DMS79 treated with DMSO at 0.1 percent for 48 hours (cell line): ENCODE measurements at places on chromosomes 4 and X.

DNA sequence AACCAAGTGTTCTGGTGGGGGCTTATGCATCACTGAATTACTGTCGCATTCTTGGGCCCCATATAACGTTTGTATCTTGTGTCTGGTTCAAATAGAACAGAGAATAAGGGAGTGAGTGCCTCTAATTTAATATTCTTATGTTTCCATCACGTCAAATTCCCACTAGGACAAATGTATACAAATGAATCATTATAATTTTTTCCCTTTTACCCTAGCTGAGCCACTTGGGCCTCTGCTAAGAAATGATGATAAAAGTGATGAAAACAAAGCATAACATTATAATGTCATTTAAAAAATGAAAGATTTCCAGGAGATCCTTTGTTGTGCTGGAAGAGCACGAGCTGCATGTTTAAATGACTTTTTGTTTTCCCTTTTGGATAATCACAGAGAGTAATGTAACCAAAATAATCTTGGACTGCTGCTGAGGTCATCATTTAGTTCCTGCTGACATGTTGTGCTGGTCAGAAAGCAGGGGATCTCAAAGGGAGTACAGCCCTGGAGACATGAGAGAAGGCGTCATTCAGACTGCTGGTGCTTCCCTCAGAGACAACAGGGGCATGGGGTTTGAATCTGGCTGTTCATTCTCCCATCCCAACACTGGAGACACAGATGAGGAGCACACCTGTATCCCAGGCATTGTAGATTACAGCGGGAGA is 105.1 kb upstream of the SCOC start:
- no peak for DNase-seq

- DNase-seq: no peak
Observed at GRCh38 chr4:55033296-55033695, 92.1 kb downstream of the KDR start.

DNA sequence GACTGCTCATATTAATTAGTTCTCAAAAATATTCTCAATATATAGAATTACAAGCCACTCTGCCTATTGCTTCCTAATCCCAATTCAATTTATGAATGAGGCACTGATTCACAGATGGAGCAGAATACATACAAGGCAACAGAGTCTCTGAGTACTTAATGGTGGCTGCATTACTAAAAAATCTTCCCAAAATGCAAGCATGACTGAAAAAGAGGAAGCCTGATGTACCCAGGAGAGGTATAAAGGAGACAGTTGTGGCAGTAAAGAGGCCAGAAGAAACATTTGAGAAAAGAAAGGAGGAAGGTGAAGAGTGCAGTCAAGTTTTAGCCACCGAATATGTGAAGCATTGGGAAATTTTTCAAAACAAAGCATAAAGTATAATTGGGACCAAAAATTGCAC is 163.2 kb upstream of the INTU start:
- DNase-seq: no peak

- no peak for DNase-seq
Observed at GRCh38 chr4:21032089-21032645, 331.9 kb downstream of the PACRGL start.

- DNase-seq: no peak
Observed at GRCh38 chr4:53208753-53209152, 157.1 kb downstream of the SCFD2 start.

GRCh38 chr4:123507376-123507775 is 110.8 kb downstream of the SPRY1 start:
- peak; percentile 28 for DNase-seq

- DNase-seq: no peak
Observed at GRCh38 chr4:100728861-100729260, 211.0 kb upstream of the EMCN start.

GRCh38 chrX:130024127-130024526 is 41.7 kb downstream of the BCORL1 start:
- DNase-seq: no peak

GRCh38 chrX:39427492-39427891 is 626.2 kb downstream of the MID1IP1 start:
- no peak for DNase-seq

GRCh38 chr4:46839128-46839527 is 69.9 kb downstream of the COX7B2 start:
- DNase-seq: no peak

DNA sequence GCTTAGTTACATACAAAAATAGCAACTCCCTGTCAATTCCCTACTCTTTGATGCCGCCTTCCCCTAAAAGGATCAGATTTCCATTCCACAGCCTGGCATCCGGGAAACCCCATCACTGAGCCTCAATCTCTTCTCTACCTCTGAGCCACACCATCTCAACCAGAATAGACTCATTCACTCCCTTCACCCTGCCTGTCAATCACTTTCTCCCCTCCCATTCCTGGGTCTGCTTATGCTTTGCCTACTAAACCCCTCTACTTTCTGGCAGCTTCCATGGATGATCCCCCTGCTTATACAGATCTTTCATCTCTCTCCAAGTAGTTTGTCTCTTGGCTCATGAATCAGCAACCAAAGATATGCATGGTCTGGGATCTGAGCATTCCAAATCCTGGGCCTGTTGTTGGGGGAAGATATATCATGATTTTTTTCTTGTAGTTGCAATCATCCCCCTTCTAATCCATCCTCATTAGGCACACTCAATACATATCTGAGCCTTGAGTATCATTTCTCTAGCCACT is 2.6 kb downstream of the AMER1 start:
- no peak for DNase-seq

- peak; percentile 28 for DNase-seq
Observed at GRCh38 chr4:1248245-1249147, at the start of gene CTBP1. CTBP1 (minus strand) TSS chr4:1249130; CDS start chr4:1241331, 7,799 bp downstream.

DNA sequence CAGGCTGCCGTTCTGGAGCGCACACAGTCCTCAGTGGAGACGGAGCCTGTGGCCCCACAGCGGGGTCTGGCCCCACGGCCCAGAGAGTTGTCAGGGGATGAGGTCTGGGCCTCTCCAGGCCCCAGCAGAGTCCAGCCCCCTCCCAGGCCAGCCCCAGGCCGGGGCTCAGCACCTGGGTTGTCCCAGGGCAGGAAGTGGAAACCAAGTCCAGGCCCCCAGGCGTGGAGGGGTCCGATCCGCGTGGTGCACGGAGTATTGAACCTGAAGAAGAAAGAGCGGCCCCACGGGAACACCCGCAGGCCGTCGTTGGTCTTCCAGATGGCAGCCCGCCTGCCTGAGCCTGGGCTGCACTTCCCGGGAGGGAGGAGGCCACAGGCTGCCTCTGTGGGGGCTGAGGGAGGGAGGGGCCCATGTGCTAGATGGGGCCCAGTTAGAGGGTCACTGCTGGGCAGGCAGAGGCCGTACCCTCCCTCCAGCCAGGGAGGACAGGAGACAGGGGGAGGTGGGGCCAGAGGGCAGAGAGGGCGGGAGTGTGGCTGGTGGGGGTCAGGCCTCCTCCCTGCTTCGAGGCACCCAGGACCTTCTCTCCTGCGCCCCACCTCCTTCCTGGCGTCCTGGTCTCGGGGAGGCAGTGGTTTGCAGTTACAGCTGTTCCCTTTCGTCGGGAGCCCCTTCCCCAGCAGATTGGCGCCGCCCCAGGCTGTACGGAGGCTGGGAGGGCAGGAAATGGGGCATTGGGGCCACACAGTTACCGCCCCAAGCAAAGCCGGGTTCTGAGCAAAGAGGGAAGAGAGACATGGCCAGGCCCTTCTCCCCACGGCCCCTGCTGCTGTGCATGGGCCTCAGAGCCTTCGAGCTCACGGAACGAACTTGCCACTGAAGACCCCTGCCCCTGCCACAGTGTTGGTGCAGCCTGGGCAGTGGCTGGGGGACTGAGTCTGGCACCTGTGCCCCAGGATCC is 8.1 kb downstream of the HGFAC start:
- no peak for DNase-seq

GRCh38 chrX:144901521-144901920 is 345.8 kb upstream of the SPANXN1 start:
- no peak for DNase-seq

DNA sequence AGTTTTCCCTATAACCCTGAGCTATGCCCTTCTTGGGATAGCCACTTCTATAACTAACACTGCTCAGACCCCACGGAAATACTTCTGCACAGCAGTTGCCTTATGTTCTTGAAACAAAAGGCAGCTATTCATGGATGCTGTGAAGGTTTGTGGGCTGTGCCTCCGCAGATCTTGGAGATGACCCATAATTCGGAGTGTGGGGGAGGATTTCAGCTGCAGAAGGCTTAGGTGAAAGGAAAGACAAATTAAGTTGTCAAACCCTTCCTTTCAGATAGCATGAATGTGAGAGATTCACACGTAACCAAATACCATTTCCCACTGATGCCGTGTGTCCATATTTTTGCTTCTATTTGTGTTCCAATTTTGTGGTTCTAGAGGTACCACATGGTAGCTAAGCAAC is 38.1 kb upstream of the NYX start:
- DNase-seq: no peak

DNA sequence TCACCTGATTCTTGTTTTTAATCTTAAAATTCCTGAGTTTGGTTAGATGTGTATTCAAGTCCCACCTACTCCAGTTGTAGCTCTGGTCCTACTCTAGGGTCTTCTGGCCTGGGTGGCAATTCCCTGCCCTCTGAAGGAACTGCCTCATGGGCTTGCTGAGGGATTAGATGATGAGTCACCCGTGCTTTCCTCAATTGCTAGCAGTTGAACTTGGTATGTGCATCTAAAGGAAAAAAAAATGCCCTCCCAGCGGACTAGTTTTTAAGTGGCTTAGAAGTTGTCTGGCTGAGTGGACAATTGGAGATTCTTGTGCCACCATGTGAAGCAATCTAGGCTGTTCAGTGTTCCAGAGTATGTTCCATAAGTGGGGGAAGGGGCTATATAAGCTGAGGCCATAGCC is 127.0 kb downstream of the CCNG2 start:
- no peak for DNase-seq

DNA sequence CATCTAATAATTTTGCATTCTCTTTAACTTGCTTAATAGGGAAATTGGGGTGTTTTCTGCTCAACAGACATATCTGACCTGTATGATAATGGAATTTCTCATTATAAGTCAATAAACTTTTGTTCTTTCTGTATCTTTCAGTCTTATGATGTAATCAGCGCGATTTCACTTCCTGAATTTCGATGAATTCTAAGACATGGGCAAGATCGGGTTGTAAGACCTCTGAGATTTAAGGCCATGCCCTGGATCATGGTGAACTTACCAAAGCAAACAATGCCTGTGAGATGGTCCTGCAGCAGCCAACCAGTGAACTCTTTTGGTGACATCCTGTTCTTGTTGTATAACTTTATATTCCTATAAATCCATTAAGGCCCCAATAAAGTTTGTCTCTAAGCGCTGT is 88.1 kb downstream of the NBDY start:
- DNase-seq: no peak

GRCh38 chr4:18435781-18436180 is 414.2 kb upstream of the LCORL start:
- DNase-seq: no peak

DNA sequence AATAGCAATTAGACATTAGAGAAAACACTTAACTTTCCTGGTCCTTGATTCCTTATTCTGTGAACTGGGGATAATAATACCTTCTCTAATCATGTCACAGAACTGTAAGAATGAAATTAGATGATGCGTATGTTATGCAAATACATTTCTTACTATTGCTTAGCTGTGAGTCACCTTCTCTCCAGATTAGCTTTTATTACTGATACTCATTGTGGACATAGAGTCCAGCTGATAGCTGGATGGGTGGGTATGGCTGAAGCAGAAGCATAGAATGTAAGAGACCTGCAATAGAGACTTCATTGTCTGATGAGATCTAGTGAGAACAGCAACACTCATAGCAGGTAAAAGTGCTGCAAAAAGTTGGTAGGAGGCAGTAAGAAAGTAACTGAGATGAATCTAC is 437.2 kb upstream of the ZFP42 start:
- no peak for DNase-seq

- DNase-seq: no peak
Observed at GRCh38 chr4:16496501-16496900, 270.2 kb upstream of the TAPT1 start.

DNA sequence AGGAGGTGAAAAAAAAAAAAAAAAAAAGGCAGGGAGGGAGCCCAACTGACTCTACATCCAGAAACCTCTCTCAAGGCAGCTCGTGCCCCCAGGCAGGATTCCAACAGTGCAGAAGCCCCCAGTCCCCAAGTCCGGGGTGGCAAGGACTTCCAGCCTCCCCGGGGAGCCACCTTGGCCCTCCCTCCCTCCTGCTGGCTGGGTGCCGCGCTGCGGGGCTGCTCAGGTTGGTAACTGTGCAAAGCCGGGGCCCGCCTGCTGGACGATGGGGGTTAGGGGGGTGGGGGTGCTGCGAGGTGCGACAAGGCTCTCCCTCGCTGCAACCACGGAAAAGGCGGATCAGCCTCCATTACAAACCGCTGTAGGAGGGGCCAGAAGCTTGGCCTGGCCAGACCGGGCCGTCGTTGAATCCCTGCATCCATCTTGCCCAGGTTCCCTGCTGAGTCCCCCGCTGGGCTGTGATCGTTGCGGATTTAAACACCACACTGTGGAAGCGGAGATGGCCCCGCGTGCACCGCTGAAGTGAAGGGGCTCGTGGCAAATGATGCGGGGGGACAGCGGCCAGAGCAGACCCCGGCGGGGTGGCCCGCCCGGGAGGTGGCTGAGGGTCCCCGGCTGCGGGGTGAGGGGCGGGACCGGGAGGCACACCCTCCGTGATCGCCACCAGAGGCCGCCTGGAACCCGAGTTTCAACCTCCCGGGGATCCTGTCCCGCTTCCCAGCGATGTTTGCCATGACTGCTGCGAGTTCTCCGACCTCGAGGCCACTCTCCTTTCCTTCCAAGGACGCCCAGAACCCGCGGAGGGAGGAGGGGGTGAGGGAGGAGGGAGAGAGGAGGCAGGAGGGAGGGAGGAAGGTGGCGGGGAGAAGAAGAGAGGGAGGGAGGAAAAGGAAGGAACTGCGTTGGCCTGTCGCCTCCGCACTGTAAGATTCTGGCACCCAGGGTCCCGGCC is 58.0 kb upstream of the DDX3X start:
- DNase-seq: peak; percentile 14

DNA sequence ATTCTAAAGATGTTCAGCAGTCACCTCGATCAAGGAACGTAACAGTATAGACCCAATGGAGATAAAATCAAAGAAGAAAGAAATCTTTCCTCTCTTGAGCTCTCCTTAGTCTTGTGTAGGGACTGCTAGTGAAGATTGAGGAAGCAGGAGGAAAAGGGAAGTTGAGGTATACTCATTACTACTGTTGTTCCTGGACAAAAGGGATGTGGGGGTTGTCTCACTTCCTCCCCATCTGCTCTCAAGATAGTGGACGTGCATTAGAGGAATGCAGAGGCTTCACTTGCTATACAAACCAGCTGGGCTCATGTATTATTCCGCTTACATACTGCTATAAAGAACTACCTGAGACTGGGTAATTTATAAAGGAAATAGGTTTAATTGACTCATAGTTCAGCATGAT is 208.9 kb upstream of the ARHGEF9 start:
- DNase-seq: no peak

DNA sequence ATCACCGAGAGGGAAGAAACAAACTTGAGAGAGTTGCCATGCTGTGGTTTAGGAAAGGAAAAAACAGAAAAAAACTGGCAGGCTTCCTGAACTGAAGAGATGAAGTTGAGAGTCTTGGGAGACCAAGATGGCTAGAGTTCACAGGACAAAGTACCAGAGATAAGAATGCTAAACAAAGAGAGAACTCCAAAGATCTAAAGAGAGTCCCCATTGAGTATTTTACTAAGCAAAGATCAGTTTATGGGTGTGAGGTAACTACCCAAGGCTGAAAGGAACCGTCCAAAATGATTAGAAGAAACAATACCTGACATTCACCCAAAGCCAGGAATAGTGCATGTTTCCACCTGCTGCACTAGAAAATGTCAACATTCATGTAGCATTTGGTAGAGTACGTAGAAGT is 21.8 kb upstream of the COX7B2 start:
- DNase-seq: no peak

GRCh38 chr4:124459941-124460310 is 252.6 kb downstream of the ANKRD50 start:
- DNase-seq: no peak

GRCh38 chrX:131405497-131405896 is 116.4 kb upstream of the IGSF1 start:
- DNase-seq: no peak
